ENCODE measurements at places on chromosomes 2 and 18. TPM values are rescaled to one million over a fixed set of nuclear protein-coding genes. Genes with fewer than 3 reads are reported as not detected.

GRCh38 chr18:2948038-2948437 lies 64.9 kb downstream of the LPIN2 start:
- no peak for DNase-seq

GRCh38 chr2:26455037-26455669 lies 22.8 kb downstream of the OTOF start:
- DNase-seq = no peak

- no peak for DNase-seq
Observed at GRCh38 chr2:42913280-42913878, 121.0 kb upstream of the HAAO start.

The GTF3C2 gene
- 16.9 TPM for polyA plus RNA-seq
